ENCODE measurements at places on chromosomes 7 and 10. TPM values are rescaled to one million over a fixed set of nuclear protein-coding genes. Genes with fewer than 3 reads are reported as not detected.
A peak's percentile ranks its signal among the peaks of the same experiment; 100 is the strongest.

DNA sequence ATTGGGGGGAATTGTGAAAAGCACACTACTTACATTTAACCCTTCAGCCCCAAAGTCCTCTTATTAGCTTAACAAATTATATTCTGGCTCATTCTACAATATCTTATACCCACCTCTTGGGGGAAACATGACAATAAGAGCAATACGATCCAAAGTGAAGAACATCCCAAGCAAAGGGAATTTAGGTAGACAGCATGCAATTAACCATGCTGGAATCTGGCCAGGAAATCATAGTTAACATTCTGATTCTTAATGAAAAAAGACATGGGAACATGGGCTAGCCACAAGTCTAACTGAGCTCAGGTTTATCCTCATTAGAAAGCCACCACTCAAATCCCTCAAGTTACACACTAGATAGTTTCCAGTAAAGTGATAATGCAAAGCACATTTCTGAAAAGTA is 241.9 kb upstream of the SLC26A5 start:
- H3K36me3 ChIP-seq: no peaks in the 10 kb centered on the region
- H3K27ac ChIP-seq: no peak overlapping the region
- no peak for DNase-seq
- H3K4me1 ChIP-seq: no peaks in the 10 kb centered on the region
- H3K27me3 ChIP-seq: no peaks in the 10 kb centered on the region
- H3K4me3 ChIP-seq: no peak overlapping the region

GRCh38 chr7:127189074-127189473 is 63.7 kb downstream of the GRM8 start:
- H3K36me3 ChIP-seq: no peaks in the 10 kb centered on the region
- DNase-seq: no peak
- H3K27me3 ChIP-seq: no peaks in the 10 kb centered on the region
- H3K4me3 ChIP-seq: no peak overlapping the region
- no peaks in the 10 kb centered on the region for H3K4me1 ChIP-seq
- H3K27ac ChIP-seq: no peak overlapping the region

DNA sequence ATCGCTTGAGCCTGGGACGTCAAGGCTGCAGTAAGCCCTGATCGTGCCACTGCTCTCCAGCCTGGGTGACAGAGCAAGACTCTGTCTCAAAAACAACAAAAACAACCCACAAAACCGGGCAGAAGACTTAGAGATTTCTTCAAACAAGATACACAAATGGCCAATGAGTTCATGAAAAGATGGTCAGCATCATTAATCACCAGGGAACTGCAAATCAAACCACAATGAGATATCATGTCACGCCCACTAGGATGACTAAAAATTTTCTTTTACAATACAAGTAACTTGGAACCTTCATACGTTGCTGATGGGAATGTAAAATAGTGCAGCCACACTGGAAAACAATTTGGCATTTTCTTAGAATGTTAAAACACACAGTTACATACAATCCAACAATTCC is 77.3 kb upstream of the GRID1 start:
- no peaks in the 10 kb centered on the region for H3K27me3 ChIP-seq
- H3K27ac ChIP-seq: no peak overlapping the region
- no peaks in the 10 kb centered on the region for H3K36me3 ChIP-seq
- no peaks in the 10 kb centered on the region for H3K4me1 ChIP-seq
- no peak overlapping the region for H3K4me3 ChIP-seq

DNA sequence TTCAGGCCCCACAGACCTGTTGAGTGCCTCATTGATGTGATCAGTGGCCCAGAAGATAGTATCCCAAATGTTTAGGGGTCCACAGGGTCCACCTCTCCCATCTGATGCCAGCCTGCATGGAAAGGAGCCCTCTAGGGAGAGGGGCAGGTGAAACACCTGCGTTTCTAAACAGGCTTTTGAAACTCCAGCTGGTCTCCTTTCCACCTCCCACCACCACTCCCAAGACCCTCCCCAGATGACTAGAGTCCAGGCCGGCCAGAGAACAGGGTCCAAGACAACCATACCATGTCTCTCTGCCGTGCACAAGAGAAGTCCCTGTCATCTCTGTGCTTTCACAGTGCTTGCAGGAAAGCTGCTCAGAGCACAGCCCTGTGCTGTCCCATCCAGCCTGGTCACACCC is 105.0 kb upstream of the NANOS1 start:
- no peak overlapping the region for H3K4me3 ChIP-seq
- no peak for DNase-seq
- no peak overlapping the region for H3K27ac ChIP-seq

- H3K27ac ChIP-seq: peak overlapping the region; percentile 99
- H3K4me3 ChIP-seq: peak overlapping the region; percentile 66
- no peaks in the 10 kb centered on the region for H3K27me3 ChIP-seq
- H3K4me1 ChIP-seq: peaks cover 13% of the 10 kb centered on the region
- H3K36me3 ChIP-seq: peaks cover 6% of the 10 kb centered on the region
- DNase-seq: no peak
Observed at GRCh38 chr7:44796034-44796503, 412 bp upstream of the PPIA start.

GRCh38 chr7:39168403-39169098 is 190.8 kb downstream of the POU6F2 start:
- H3K27me3 ChIP-seq: no peaks in the 10 kb centered on the region
- no peaks in the 10 kb centered on the region for H3K36me3 ChIP-seq
- no peak for DNase-seq
- H3K4me3 ChIP-seq: no peak overlapping the region

DNA sequence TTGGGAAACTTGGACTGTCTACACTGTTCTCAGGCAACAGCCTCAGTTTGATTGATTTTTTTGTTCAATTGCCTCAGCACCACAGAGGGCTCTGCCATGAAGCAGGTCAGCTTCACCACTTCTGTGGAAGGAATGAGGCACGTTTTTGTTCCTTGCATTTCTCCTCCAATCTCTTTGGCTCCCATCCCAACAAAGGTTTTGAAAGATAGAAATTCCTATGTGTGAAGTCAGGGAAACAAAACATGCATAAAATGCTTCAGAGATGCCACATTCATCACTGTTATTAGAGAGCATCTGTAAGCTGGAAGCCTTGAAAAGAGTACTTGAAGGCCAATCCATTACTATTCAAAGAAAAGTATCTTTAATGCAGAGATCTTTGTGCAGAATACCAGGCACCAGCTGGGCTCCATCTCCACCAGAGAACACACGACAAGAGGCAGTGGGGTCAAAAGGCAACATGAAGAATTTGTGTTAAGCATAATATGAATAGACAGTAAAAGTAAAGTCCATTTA is 249.1 kb upstream of the LYZL1 start:
- no peaks in the 10 kb centered on the region for H3K27me3 ChIP-seq
- no peaks in the 10 kb centered on the region for H3K4me1 ChIP-seq
- H3K36me3 ChIP-seq: no peaks in the 10 kb centered on the region
- H3K4me3 ChIP-seq: no peak overlapping the region
- no peak overlapping the region for H3K27ac ChIP-seq

The LBX1 gene
- not detected for total RNA-seq

Data from colonic mucosa (tissue), 4 donors.